ENCODE measurements at places on chromosomes 7 and 10. TPM values are rescaled to one million over a fixed set of nuclear protein-coding genes. Genes with fewer than 3 reads are reported as not detected.
A peak's percentile ranks its signal among the peaks of the same experiment; 100 is the strongest.

- DNase-seq, result no peak
- H3K27me3 ChIP-seq, result no peaks in the 10 kb centered on the region
- no peak overlapping the region for H3K4me3 ChIP-seq
- no peak overlapping the region for H3K27ac ChIP-seq
- no peaks in the 10 kb centered on the region for H3K36me3 ChIP-seq
Measured at GRCh38 chr10:121900443-121901174, 27.2 kb downstream of the ATE1 start.

DNA sequence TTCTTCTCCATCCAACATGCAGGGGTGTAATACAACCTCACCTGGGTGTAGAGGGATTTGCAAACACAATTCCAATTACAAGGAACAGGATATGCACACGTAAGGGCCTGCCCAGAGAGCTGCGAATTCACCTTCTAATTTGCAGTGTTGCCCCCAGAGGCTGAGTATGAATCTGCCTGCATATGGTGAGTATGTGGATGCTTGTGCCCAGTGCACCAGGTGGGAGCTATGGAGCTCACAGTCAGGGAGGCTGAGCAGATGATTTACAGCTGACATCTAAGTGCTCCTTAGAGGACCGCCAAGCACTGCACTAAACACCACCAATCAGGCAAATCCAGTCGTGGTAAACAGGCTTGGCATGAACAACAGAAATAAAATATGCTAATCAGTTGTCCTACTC lies 132.0 kb downstream of the RELN start:
- no peak overlapping the region for H3K4me3 ChIP-seq
- DNase-seq, result no peak
- no peaks in the 10 kb centered on the region for H3K4me1 ChIP-seq
- H3K27me3 ChIP-seq, result no peaks in the 10 kb centered on the region

ACSM6 gene
- not detected for total RNA-seq

DNA sequence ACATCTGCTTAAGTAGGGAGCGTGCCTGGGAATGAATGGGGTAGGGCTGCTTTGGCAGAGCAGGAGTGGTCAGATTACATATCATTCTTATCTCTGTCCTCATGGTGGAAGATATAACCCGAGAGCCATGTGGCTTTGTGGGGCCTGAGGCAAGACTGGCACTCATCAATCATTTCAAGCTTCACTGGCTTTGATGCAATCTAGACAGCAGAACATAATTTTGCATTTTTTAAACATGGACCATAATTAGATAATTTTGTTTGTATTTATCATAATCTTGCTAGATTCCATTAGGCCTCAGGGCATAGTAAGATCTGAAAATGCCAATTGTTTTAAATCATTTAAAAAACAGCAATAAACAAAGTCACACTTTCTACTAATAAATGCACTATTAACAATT lies 480.3 kb downstream of the NXPH1 start:
- no peak overlapping the region for H3K27ac ChIP-seq
- no peaks in the 10 kb centered on the region for H3K4me1 ChIP-seq
- no peaks in the 10 kb centered on the region for H3K27me3 ChIP-seq
- no peak for DNase-seq
- no peaks in the 10 kb centered on the region for H3K36me3 ChIP-seq
- H3K4me3 ChIP-seq, result no peak overlapping the region

GRID1 gene
- 8.5 TPM for total RNA-seq

DNA sequence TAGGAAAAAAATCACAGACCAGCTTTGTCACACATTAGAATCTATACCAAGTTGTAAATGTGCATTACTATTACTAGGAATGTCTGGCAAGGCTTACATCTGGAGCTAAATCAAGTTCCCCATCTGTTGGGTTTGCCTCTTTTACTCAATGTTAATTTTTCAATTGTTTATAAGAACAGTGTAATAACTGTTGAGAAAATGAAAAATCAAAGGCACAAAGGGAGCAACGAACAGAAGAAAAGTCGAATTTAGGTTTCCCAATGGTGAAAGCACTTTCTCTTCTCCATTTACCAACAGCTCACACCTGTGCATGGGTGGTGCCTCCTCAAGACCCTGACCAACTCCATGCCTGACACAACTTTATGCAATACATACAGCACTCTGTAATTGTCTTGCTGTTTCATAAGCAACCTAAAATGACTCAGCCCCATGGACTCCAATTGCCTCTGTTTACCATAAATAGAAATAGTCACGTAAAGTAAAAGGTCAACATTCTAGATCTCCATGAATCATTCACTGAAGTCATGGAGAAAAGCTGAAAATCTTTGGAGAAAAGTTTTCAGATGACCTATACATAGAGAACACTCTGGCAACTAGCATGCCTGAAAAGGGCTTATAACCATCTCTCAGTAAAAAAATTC lies 95.5 kb upstream of the KCNIP2 start:
- no peak overlapping the region for H3K4me3 ChIP-seq
- no peaks in the 10 kb centered on the region for H3K27me3 ChIP-seq
- no peak overlapping the region for H3K27ac ChIP-seq
- no peaks in the 10 kb centered on the region for H3K36me3 ChIP-seq

- H3K36me3 ChIP-seq, result no peaks in the 10 kb centered on the region
- no peaks in the 10 kb centered on the region for H3K4me1 ChIP-seq
- peak within 1 kb of the TSS; percentile 96 for H3K27ac ChIP-seq
- DNase-seq, result peak; percentile 95
- H3K27me3 ChIP-seq, result no peaks in the 10 kb centered on the region
Measured at GRCh38 chr7:91264046-91264923, at the start of gene FZD1. Gene FZD1, plus strand, starts transcription at chr7:91264433. Its CDS starts 448 bp downstream, at chr7:91264881.

GRCh38 chr7:137674551-137675409 lies 172.0 kb downstream of the DGKI start:
- no peak overlapping the region for H3K4me3 ChIP-seq
- H3K36me3 ChIP-seq, result no peaks in the 10 kb centered on the region
- no peaks in the 10 kb centered on the region for H3K4me1 ChIP-seq
- no peak overlapping the region for H3K27ac ChIP-seq

- no peaks in the 10 kb centered on the region for H3K4me1 ChIP-seq
- no peaks in the 10 kb centered on the region for H3K27me3 ChIP-seq
- H3K27ac ChIP-seq, result no peak overlapping the region
- H3K4me3 ChIP-seq, result no peak overlapping the region
- no peak for DNase-seq
Measured at GRCh38 chr7:150897502-150898474, 45.5 kb downstream of the AOC1 start.

ABI1 gene
- 75.7 TPM for total RNA-seq

DNA sequence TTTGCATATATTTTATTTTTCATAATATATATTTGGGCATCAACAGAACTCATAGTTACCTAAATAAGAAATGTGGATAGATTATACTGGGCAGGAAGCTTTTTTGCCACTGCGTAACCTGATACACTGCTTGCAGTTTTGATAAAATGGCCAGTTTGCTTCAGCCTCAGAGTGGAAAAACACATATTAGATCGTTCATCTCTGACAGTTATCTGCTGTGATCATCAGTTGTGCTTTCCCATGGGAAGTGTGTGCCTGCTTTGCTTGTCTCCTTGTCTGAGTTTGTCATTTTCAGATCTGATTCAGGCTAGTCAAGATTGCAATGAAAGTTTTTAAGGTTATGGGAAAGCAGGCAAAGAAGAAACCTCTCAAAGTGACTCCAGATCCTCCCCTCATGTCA lies 54.0 kb downstream of the ADAM12 start:
- no peak overlapping the region for H3K27ac ChIP-seq
- no peaks in the 10 kb centered on the region for H3K4me1 ChIP-seq
- no peaks in the 10 kb centered on the region for H3K27me3 ChIP-seq
- DNase-seq, result no peak

TASOR2 gene
- 80.5 TPM for total RNA-seq

ABCC2 gene
- total RNA-seq, result 3.1 TPM

DNA sequence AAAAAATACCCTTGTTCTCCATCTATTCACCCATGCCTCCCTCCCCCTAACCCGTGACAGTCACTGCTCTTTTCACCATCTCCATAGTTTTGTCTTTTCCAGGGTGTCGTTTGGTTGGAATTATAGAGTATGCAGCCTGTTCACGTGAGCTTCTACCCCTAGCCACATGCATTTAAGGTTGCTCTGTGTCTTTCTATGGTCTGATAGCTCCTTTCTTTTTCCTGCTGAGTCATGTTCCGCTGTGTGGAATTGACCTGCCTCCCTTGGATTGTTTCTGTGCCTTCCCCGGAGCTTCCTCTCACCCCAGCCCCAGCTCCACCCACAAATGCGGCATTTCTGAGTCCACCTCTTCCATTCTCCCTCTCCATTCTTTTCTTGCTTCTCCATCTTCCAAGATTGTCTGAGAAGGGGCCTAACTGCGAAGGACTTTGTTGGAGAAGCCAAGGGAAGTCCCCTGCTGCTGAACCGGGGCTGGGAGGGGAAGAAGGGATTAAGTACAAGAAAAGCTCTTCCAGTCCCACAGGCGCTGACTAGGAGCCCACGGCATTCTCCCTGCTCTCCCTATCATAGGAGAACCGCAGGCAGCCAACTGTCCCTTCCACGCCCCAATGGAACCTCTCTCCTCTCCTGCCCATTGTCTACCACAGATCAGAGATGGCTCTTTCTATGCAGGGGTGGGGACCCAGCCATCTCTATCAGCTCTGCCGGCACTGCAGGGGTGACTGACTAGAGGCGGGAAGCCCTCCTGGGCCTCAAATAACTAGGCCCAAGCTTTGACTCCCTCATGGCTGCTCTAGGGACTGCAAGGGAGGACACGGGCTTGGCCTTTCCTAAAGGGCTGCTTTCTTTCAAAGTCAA lies 87.5 kb upstream of the ANLN start:
- no peak overlapping the region for H3K4me3 ChIP-seq
- H3K4me1 ChIP-seq, result peaks cover 2% of the 10 kb centered on the region
- peak overlapping the region; percentile 50 for H3K27ac ChIP-seq
- H3K36me3 ChIP-seq, result no peaks in the 10 kb centered on the region
- no peaks in the 10 kb centered on the region for H3K27me3 ChIP-seq

DNA sequence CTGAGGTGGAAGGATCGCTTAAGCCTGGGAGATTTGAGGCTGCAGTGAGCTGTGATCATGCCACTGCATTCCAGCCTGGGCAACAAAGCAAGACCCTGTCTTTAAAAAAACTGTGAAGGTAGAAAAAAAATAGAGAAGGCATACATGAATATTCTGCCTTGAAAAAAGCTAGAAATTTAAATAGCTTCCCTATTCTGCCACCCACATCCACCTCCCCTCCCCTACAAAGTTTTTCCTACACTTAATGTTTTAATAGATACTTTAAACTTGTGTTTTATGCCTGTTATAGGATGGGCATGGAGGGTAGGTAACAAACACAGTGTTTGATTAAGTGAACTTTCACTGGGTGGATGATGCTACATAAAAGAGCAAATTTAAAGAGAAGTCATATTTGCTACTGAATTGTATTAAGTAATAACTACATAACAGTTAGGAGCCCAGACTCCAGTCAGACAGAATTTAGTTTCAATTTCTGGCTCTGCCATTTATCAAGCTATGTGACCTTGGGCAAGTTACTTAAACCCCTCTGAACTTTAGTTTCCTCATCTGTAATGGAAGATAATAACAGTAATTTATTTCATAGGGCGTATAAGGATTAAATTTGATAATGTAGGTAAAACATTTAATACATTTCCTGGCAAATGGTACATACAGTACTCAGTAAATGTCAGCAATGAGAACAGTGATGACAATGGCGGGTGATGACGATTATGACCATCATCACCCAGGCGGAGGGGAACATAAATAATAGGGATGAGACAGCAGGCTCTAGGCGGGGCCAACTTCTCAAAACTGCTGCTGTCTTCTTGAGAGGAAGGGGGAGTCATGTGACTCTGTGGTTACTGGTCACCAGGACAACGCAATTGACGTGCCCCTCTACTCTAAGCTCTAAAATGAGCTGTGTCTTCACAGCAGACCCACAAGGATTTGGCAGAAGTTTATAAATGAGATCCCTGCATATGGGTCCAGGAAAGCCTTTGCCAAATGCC lies 15.8 kb downstream of the DNMBP start:
- no peaks in the 10 kb centered on the region for H3K27me3 ChIP-seq
- no peak overlapping the region for H3K27ac ChIP-seq
- H3K4me3 ChIP-seq, result no peak overlapping the region
- no peaks in the 10 kb centered on the region for H3K36me3 ChIP-seq
- DNase-seq, result no peak

- H3K36me3 ChIP-seq, result no peaks in the 10 kb centered on the region
- H3K4me3 ChIP-seq, result no peak overlapping the region
- no peak for DNase-seq
- H3K4me1 ChIP-seq, result no peaks in the 10 kb centered on the region
- H3K27ac ChIP-seq, result no peak overlapping the region
Measured at GRCh38 chr7:135386776-135387175, 123.1 kb downstream of the CNOT4 start.

DNA sequence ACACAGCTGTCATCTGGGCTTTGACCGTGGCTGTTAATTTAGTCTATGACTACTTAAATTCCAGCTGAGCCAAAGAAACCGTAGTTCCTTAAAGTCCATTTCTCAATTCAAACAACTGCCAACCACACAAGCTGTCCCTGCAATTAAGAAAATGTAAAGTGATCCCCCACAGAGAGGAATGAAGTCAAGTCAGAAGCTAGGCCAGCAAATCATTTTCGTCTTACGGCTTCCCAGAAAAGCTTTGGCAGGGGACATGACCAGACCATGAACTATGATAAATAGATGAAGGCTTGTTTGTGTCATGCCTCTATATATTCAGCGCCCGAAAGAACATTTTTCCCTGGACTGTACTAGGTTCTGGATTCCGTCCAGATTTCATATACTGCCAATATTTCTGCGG lies 54.6 kb downstream of the HACD1 start:
- no peak overlapping the region for H3K27ac ChIP-seq
- no peaks in the 10 kb centered on the region for H3K4me1 ChIP-seq
- DNase-seq, result no peak
- no peaks in the 10 kb centered on the region for H3K27me3 ChIP-seq

SPACDR gene
- not detected for total RNA-seq

- H3K36me3 ChIP-seq, result no peaks in the 10 kb centered on the region
- H3K4me3 ChIP-seq, result no peak overlapping the region
- H3K27ac ChIP-seq, result no peak overlapping the region
- no peak for DNase-seq
- no peaks in the 10 kb centered on the region for H3K27me3 ChIP-seq
Measured at GRCh38 chr7:40947566-40947965, 755.3 kb downstream of the INHBA start.

GRCh38 chr10:103510046-103510685 lies 16.7 kb downstream of the NEURL1 start:
- no peaks in the 10 kb centered on the region for H3K36me3 ChIP-seq
- no peak overlapping the region for H3K27ac ChIP-seq
- no peaks in the 10 kb centered on the region for H3K4me1 ChIP-seq
- DNase-seq, result no peak
- H3K4me3 ChIP-seq, result no peak overlapping the region

DNA sequence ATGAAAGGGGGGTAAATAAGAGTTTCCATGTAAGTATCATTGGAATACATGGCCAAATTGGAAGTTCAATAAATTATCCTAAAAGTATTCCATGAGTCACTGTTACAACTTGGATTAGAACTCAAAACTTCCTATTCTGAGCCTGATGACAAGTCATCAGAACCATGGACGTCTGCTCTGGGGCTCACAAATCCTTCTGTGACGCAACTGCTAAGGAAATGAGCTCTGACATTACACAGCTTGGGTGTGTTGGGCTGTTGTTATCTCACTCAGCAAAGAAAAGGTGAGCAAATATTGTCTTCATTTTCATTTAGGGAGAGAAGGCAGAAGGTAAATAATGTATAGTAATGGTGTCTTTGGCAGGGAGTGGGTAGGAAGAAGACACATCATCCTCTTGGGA lies 214.8 kb upstream of the ADO start:
- no peak overlapping the region for H3K4me3 ChIP-seq
- H3K27me3 ChIP-seq, result no peaks in the 10 kb centered on the region
- H3K27ac ChIP-seq, result no peak overlapping the region
- no peaks in the 10 kb centered on the region for H3K4me1 ChIP-seq
- DNase-seq, result no peak
- H3K36me3 ChIP-seq, result no peaks in the 10 kb centered on the region

- H3K27me3 ChIP-seq, result peaks cover 22% of the 10 kb centered on the region
- H3K36me3 ChIP-seq, result no peaks in the 10 kb centered on the region
- no peak overlapping the region for H3K4me3 ChIP-seq
- DNase-seq, result no peak
- no peaks in the 10 kb centered on the region for H3K4me1 ChIP-seq
- H3K27ac ChIP-seq, result no peak overlapping the region
Measured at GRCh38 chr7:153891990-153892389, 160.2 kb upstream of the DPP6 start.

Measured in breast epithelium (tissue), 4 donors.